Pulmonary artery endothelial cell (primary cell): ENCODE measurements at places on chromosomes 2 and 18. TPM values are rescaled to one million over a fixed set of nuclear protein-coding genes. Genes with fewer than 3 reads are reported as not detected.

Gene TACR1
- not detected in 2 replicates for total RNA-seq

Gene RNF125
- total RNA-seq: 0.53 and 0.60 TPM in 2 replicates

Gene NEURL3
- total RNA-seq: not detected in 2 replicates

Gene KIF1A
- 0.07 TPM in 1 of 2 replicates, not detected in the other for total RNA-seq

Gene CYRIA
- total RNA-seq: 23.3 and 27.0 TPM in 2 replicates

Gene IGFBP2
- 15.8 and 60.4 TPM in 2 replicates for total RNA-seq

Gene B3GNT7
- 0.26 and 0.49 TPM in 2 replicates for total RNA-seq

Gene CCT7
- 655 and 716 TPM in 2 replicates for total RNA-seq

Gene RGPD4
- under 0.01 TPM in 1 of 2 replicates, not detected in the other for total RNA-seq

Gene TM4SF20
- total RNA-seq: not detected in 2 replicates

Gene GPR75
- total RNA-seq: 0.92 and 1.8 TPM in 2 replicates

Gene SULT1C4
- 4.8 and 7.0 TPM in 2 replicates for total RNA-seq

Gene IL36RN
- total RNA-seq: not detected in 2 replicates

Gene ZFP36L2
- 5.0 and 5.7 TPM in 2 replicates for total RNA-seq

Gene CLEC4F
- not detected in 2 replicates for total RNA-seq

Gene DRC1
- 0.13 and 0.18 TPM in 2 replicates for total RNA-seq

Gene ZBTB14
- 12.0 and 12.6 TPM in 2 replicates for total RNA-seq

Gene TFPI
- total RNA-seq: 243 and 305 TPM in 2 replicates

Gene RAX
- not detected in 2 replicates for total RNA-seq

Gene PROC
- total RNA-seq: not detected in 2 replicates

Gene NTSR2
- total RNA-seq: not detected in 2 replicates

Gene CRACDL
- 9.7 and 9.9 TPM in 2 replicates for total RNA-seq

Gene ERFE
- 0.46 and 0.53 TPM in 2 replicates for total RNA-seq

Gene COL3A1
- 0.92 and 7.3 TPM in 2 replicates for total RNA-seq

Gene CFAP210
- not detected in 2 replicates for total RNA-seq

Gene PAX8
- total RNA-seq: 0.07 and 0.18 TPM in 2 replicates

Gene TNFAIP6
- not detected in 2 replicates for total RNA-seq

Gene OTOS
- not detected in 2 replicates for total RNA-seq
